Anterior cingulate cortex (tissue), 58 donors: ENCODE measurements at places on chromosomes 12 and 14.

DNA sequence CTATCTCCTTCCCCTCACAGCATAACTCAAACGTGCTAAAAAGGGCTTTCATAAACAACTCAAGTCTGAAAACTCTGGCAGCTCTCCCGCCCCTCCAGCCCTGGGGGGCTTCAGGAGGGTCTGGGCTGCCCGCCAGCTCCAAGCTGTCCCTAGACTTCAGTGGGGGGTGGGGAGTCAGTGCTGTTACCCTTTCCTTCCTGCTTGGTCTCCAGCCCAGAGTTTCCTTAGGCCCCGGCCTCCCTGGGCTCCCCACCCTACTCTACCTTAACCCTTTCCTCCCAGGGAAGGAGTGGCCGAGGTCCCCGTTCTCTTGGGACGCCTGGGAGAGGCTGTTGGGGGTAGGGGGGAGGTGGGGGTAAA, 530 bp upstream of the NYNRIN start:
- DNase-seq, result no peak

GRCh38 chr12:100656141-100656540, 82.7 kb downstream of the GAS2L3 start:
- DNase-seq, result no peak

DNA sequence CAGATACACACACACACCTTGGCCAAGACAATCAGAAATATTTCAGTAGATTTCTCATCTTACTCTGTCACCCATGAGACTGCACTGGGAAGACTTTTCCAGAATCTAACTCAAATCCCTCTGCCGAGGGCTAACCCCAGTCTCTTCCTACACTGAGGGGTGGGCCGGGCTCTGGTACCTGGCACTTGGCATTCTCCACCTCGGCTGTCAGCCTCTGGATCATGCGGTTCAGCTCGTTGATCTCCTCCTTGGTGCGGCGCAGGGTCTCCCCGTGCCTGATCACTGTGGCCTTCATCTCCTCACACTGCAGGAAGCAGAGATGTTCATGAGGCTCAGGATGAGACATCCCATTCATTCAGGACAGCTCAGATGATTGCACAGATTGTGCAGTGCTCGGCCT, 4.9 kb downstream of the KRT83 start:
- DNase-seq, result no peak

DNA sequence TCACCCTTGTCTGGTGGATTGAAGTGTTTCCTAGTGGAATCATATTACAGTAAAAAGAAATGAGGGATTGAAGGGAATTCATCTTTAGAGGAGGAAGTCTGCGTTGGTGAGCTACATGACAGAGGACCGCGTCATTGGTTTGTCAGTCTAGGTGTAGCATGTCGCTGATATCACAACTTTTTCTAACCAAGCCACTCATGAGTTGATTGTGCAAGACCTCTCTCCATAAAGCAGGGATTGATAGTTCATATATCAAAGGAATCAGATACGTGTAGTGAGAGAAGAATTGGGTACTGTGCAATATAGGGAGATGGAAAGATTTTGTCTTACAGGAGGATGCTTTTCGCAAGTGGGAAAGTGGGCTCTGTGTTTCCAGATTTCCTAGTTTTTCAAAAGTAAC, 3.0 kb upstream of the FBXO33 start:
- DNase-seq, result no peak

DNA sequence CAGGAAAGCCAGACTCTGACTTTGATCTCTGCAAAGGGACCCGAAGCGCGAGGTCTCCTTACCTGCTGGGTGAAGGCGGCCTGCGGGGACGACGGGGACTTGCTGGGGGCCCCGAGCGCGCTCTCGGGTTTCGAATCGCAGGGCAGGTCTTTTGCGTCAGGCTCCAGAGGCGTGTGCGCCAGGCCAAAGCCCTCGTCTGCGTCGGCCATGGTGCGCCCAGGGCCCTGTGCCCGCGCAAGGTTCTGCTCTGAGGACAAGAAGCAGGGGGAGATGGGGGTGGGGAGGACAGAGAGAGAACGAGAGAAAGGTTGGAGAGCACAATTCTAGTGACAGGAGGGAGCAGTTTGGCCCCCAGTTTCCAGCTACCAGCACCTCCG, 2.3 kb downstream of the TBX5 start:
- no peak for DNase-seq

GRCh38 chr12:66623455-66623854, 55.4 kb downstream of the GRIP1 start:
- DNase-seq, result no peak

- DNase-seq, result no peak
Observed at GRCh38 chr12:21894792-21895595, 46.2 kb downstream of the ABCC9 start.

- DNase-seq, result no peak
Observed at GRCh38 chr14:87407344-87407743, 585.6 kb downstream of the GALC start.

- DNase-seq, result no peak
Observed at GRCh38 chr12:76192416-76192815, 107.9 kb upstream of the NAP1L1 start.

DNA sequence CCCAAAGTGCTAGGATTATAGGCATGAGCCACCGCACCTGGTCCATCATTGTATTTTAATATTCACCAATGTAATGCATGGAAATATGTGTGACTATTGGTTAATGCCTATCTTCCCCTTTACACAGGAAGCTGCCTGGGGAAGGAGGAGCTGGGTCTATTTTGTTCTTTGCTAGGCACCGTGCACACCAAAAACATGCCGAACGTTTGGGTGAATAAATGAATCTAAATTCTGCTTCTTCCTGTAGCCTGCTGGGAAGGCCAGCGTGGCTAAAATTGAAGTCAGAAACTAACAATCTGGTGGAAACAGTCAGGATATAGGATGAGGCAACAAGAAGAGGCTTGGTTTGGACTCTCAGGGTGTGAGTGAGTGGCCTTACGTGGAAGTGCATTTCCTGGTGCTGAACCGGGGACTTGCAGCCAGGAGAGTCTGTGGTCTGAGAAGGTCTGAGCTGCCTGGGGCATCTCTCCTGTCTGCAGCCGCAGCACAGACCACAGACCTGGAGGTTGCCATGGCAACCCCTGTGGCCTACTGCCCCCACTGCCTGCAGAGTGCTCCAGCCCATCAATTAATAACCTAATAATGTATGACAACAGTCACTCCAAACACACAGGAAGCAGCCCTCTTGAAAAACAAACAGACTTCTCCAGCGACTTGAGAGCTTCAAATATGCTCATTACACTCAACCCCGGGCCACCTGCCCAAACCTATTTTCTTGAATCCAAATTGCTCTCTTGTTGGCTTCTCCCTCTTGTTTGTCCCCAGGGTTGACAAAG, 5.5 kb upstream of the GPR68 start:
- no peak for DNase-seq

DNA sequence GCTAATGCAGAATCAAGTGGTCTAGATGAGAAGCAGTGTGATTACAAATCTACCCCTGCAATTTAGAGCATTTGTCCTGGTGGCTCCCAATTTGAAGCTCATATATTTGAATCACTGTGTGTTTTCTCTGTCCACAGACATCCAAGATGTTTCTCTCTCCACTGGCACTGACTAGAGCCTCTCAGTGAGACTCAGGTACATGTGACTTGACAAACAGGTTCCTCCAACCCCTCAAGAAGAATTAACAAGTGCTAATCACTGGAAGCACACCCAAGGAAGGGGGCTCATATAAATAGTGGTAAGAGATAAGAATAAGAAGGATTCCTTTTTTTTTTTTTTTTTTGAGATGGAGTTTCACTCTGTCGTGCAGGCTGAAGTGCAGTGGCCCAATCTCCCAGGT, 20.5 kb downstream of the OR10G2 start:
- DNase-seq, result no peak

GRCh38 chr14:103894723-103895059, 33.6 kb upstream of the TDRD9 start:
- no peak for DNase-seq

DNA sequence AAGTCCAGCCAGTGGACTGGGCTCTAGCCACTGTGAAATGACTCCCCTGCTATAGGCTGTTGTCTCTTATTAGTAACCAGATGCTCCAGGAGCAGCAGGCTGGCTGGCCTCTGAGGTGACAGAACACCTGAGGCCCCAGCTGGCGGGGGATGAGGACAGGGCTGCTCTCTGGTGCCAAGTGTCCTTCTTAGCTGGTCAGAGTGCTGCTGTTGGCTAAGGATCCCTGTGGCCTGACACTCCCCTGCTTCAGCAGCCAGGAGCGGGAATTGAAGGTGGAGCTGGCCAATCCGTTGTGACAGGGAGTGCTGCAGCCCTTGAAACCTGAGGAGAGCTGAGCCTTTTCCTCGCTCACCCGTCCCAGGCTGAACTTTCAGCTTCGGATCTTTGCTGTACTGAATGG, 30.7 kb downstream of the TMEM229B start:
- no peak for DNase-seq

DNA sequence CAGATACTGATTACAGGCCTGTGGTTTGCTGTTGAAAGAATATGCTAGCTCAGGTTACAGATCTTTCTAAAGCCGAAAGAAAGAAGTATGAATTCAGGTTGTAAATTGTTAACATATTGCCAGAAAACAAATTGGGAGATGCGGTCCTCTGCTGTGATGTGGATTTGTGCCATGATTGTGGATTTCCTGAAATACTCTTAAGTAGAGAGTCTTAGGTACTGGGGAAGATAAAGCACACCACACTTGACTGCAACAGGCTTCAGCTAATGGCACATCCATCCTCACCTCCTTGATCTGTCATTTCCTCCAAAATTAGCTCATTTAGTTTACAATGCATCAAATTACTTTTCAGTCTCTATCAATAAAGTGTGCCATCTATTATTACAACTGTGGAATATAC, 279.2 kb downstream of the SYT1 start:
- no peak for DNase-seq

- DNase-seq, result no peak
Observed at GRCh38 chr12:59067083-59067482, 146.8 kb upstream of the LRIG3 start.

DNA sequence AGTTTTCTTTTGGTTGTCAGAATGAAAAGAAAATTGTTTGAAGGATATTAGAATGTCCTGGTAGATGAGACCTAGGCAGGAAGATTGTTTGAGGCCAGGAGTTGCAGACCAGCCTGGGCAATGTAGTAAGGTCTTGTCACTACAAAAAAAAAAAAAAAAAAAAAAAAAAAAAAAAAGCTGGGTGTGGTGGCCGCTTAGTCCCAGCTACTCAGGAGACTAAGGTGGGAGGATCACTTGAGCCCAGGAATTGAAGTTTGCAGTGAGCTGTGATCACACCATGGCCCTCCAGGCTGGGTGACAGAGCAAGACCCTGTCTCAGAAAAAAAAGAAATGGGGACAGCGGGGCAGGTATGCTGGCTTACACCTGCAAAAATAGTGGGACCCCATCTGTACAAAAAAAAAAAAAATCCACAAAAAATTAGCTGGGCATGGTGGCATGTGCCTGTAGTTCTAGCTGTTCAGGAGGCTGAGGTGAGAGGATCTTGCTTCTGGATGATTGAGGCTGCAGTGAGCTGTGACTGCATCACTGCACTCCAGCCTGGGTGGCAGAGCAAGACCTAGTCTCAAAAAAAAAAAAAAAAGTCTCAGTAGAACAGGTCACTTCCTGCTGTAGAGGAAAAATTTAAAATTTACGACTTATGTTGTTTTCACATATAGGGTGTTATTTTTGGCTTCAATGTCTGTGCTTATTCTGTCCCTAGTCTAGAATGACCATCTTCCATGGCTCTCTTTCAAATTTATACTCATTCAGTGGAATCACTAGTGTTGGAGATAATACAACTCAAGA, 70.7 kb downstream of the PPHLN1 start:
- no peak for DNase-seq

DNA sequence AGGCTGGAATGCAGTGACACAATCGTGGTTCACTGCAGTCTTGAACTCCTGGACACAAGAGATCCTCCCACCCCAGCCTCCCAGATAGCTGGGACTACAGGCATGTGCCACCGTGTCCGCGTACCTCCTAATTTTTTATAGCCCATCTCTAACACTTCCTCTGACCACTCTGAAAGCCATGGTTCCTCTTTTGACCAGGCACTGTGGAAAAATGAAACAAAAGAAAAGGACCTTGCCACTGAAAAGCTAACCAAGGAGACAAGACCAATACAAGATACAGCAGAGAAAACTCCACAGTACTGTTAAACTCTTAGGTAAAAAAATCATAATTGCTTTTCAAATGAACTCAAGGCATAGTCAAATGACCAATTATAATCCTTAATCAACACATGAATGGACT, 233.3 kb downstream of the NEDD1 start:
- no peak for DNase-seq

- no peak for DNase-seq
Observed at GRCh38 chr14:72699852-72700257, 194.0 kb downstream of the DPF3 start.

GRCh38 chr14:99133636-99134515, 138.1 kb downstream of the BCL11B start:
- DNase-seq, result no peak

DNA sequence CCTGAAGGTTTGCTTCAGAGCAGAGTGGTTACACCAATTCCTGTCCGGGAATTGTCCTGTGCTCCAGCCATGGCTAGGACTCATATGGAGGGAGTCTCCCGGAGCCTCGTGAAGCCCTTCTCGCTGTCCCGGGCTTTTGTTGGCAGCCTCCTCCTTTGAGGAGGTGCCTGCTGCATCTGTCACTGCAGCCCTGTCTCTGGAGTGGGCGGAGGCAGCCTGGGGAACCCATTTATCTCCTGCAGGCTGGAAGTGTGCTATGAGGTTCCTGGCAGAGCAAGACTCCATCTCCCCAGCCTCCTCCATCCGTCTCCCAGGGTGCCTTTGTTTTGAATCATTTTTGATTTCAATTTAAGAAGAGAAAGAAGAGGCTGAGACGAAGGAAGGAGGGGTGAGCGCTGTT, 355.3 kb downstream of the GLT1D1 start:
- DNase-seq, result peak; percentile 17

DNA sequence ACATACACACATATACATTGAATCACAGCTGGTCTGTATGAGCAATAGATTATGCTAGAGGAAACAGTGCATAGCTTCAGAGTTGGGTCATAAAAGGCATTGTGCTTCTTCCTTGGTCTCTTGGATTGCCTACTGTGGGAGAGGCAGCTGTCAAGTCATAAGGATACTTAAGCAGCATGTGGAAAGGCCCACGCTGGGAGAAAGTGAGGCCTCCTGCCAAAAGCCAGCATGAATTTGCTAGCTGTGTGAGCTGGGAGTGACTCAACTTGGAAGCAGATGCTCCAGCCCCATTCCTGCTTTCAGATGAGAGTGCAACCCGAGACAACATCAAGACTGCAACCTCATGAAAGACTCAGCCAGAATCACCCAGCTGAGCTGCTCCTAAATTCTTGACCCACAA, 311.9 kb upstream of the TBX3 start:
- DNase-seq, result no peak
